Aorta (tissue), 5 donors: ENCODE measurements at places on chromosomes 5 and 9. TPM values are rescaled to one million over a fixed set of nuclear protein-coding genes. Genes with fewer than 3 reads are reported as not detected.

The NMUR2 gene
- polyA plus RNA-seq = not detected

The CDH18 gene
- not detected for polyA plus RNA-seq

The PTGR1 gene
- polyA plus RNA-seq = 35.9 TPM

The IL5 gene
- not detected for polyA plus RNA-seq

The GLDC gene
- 0.50 TPM for polyA plus RNA-seq

The SLC30A5 gene
- polyA plus RNA-seq = 23.5 TPM

The EPB41L4B gene
- 0.74 TPM for polyA plus RNA-seq

The RGMB gene
- 1.5 TPM for polyA plus RNA-seq

The FBP2 gene
- polyA plus RNA-seq = 0.49 TPM

The PCDHA1 gene
- polyA plus RNA-seq = not detected

The PCDHAC2 gene
- polyA plus RNA-seq = 0.25 TPM

The ACOT12 gene
- not detected for polyA plus RNA-seq

The KCNN2 gene
- polyA plus RNA-seq = not detected

The PCA3 gene
- polyA plus RNA-seq = not detected

The TUSC1 gene
- 9.0 TPM for polyA plus RNA-seq

The ARAP3 gene
- polyA plus RNA-seq = 14.1 TPM

The DEPDC1B gene
- polyA plus RNA-seq = 2.1 TPM

The GLRA1 gene
- polyA plus RNA-seq = not detected

The CCNO gene
- polyA plus RNA-seq = 10.1 TPM

The AQP3 gene
- 2.8 TPM for polyA plus RNA-seq

The SV2C gene
- polyA plus RNA-seq = not detected

The DNM1 gene
- 2.1 TPM for polyA plus RNA-seq

The MAMDC2 gene
- polyA plus RNA-seq = 6.5 TPM

The SMIM33 gene
- polyA plus RNA-seq = not detected

The NTRK2 gene
- 0.88 TPM for polyA plus RNA-seq

The VPS13A gene
- polyA plus RNA-seq = 21.5 TPM

The MUSK gene
- polyA plus RNA-seq = not detected

The OMD gene
- 156 TPM for polyA plus RNA-seq

The ABCA1 gene
- polyA plus RNA-seq = 13.2 TPM

The TTLL11 gene
- 7.7 TPM for polyA plus RNA-seq

The GABRB2 gene
- polyA plus RNA-seq = 0.03 TPM

The AK8 gene
- polyA plus RNA-seq = 0.38 TPM

The IFNA13 gene
- polyA plus RNA-seq = not detected
